SIG-M5 (cell line): ENCODE measurements at places on chromosomes 11 and 22.

GRCh38 chr11:95415837-95416304 is 184.9 kb upstream of the SESN3 start:
- DNase-seq: no peak

DNA sequence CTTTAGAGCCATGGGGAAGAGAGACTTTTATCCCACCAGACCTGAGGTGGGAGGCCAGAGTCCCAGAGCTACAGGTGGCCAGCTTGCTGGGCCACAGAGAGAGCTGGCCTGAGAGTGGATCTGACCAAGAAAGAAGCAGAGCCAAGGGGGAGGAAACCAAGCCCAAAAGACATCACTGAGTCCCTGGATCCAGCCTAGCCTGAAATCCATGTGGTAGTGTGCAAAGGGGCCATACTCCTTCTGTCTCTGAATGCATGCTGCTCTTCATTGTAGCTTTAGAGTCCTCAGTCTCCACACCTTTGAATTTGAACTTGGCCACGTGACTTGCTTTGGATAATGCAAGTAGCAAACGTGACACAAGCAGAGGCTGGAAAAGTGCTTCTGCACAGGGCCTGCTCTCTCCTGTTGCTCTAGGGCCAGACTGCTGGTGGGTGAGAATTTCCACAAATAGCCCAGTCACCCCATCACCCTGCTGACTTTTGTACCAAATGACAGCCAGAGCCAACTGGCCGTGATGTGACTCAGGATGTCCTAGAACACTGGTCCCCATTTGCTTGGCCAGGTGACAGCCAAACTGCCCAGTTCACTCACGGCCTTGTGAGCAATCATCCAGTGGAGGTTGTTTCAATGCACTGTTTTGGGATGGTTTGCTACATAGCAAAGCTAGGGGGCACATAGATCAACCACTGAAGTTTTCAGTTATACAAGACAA is 93.6 kb downstream of the DHCR7 start:
- no peak for DNase-seq

- peak; percentile 74 for DNase-seq
These were observed 34.7 kb downstream of the RNF169 start for GRCh38 chr11:74783241-74783871.

GRCh38 chr11:15783619-15784018 is 572.7 kb downstream of the SOX6 start:
- no peak for DNase-seq

DNA sequence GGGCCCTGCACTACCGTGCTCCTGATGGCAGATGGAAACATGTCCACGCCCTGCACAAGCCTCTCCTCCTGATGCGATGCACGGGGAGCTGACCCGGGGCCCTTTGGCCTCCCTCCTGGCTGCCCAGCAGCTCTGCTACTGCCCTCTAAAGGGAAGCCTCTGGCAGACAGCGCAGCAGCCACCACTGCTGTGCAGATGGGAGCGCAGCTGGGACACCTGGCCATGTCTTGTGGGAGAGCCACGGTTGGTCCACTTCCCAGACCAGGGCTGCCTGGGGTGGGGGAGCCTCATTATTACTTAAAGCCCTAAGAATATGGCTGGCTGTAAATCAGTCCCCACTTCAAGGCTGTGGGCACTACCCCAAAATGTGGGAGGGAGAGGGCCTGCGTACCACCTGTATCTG is 38.3 kb downstream of the TBX1 start:
- no peak for DNase-seq

GRCh38 chr11:1928891-1929541 is 9.5 kb downstream of the TNNT3 start:
- no peak for DNase-seq

DNA sequence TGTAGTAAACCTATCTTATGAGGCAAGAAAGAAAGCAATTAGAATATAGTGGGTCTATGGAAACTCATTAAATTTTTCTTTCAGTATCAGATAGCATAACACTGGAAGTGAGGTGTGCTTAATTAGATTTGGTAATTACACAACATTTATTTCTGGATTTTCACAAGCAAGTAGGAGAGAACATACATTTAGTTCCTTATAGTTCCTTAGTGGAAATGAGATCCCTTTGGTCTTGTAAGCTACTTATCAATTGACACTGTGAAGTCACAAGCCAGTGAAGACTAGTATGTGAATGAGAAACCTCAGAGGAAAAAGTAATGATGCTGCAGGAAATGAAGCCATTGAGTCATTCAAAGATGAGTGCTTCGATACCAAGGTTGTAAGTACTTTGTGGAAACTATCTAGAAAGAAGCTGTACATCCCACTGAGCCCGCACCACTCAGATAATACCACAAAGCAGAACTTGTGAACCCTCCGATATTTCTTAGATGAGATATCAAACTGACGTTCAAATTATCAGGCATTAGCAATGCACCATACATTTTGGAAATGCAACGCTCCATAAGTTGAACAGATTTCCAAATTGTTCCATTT is 53.5 kb downstream of the ENTHD1 start:
- no peak for DNase-seq

DNA sequence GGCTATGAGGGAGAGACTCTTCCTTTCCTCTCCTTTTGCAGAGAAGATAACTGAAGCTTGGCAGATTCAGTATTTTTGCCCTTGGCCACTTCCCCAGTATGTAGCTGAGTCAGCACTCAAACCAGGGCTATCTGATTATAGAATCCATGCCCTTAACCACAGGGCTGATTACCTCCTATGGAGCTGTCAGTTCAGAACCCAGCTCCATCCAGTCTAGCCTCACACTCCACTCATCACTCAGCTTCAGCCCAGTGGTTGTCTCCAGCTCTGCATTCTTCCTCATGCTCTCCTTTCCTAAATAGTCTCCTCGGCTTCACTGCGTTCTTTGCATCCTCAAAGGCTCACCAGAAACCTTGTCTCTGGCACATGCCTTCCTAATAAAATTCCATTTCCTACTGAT is 151.6 kb upstream of the BLID start:
- no peak for DNase-seq

DNA sequence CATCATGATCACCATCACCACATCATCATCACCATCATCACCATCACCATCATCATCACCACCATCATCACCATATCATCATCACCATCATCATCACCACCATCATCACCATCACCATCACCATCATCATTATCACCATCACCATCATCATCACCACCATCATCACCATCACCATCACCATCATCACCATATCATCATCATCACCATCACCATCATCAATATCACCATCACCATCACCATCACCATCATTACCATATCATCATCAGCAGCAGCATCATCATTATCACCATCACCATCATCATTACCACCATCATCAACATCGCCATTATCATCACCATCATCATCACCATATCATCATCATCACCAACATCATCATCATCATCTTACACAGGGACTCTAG is 351.1 kb downstream of the MIAT start:
- no peak for DNase-seq

DNA sequence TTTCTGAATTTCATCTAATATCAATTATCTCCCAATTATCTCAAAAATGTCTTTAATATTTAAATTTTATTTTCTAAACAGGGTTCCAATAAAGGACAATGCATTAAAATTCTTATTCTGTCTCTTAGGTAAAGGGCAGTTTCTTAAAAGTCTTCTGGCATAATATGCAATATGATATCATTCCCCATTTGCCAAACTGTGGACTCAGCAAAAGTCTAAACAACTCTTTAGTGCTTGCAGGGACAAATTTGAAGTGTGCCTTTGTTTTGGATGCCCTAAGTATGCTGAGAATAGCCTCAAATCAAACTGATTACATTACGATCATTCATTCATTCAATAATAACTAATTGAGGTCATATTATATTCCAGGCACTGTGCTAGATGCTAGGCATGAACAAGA is 281.0 kb upstream of the KIRREL3 start:
- no peak for DNase-seq

DNA sequence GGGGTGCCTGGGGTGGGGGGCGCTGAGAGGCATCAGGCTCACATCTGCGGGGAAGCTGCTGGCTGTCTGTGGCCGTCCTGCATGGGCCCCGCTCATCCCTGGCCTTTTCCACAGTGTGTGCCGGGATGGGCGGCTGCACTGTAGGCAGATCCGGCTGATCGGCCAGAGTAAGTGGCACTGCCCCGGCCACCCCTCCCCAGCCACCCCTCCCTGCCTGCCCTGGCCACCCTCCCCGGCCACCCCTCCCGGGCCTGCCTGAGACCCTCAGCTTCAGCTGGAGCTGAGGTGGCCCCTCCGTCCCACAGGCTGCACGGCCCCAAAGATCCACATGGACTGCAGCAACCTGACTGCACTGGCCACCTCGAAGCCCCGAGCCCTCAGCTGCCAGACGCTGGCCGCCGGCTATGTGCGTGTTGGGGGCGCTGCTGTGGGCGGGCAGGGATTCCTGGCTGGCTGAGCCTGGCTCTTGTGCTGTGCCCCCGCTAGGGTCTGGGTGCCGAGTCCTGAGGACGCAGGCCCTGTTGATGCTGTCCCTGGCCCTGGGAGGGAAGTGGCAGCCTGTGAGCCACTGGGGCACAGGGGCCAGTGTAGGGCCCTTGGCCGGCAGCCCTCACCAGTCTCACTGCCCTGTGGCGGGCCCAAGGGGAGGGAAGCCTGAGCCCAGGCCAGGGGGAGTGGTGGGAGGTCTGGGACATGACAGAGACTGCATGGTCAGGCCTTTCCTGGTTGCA is 10.9 kb downstream of the MUC2 start:
- no peak for DNase-seq

GRCh38 chr11:57340039-57340615 is 2.0 kb downstream of the P2RX3 start:
- no peak for DNase-seq

DNA sequence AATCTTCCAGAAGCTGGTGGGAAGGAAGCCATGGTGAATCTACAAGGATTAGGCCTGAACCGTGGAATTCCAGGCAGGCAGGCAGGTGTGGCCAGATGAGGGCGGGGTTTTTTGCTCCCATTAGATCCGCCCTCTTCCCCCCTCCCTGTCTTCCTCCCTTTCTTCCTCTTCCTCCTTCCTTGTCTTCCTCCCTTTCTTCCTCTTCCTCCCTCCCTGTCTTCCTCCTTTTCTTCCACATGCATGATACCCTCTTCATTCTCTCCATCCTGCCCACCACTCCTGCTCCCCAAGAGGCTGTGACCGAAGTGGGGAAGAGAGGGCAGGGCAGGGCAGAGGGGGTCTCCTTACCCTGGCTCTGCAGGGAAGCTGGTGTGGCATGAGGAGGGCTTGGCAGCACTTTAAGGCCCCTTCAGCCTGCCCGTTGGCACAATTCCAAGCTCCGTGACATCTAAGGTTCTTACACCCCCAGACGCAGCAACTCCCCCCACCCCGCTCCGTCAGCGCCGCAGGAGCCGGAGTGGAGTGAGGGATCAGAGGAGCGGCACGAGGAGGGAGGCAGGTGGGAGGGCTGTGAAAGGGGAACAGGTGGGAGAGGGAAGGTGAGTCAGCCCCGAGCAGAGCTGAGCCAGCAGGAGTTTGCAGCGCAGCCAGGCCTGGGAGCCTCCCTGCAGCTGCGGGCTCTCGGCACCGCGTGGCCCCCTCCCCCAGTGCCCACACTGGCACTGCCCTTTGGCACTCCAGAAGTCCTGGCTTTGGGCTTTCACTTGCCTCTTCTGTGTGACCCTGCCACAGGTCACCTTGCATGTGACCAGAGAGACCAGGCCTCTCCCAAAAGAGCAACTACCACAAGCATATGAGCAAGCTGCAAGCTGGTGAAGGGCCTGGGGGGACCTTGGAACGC is 32.1 kb downstream of the KCNJ4 start:
- DNase-seq: no peak

- no peak for DNase-seq
These were observed 15.3 kb upstream of the SYTL2 start for GRCh38 chr11:85826116-85826855.

GRCh38 chr11:120425527-120425926 is 86.0 kb upstream of the GRIK4 start:
- no peak for DNase-seq

DNA sequence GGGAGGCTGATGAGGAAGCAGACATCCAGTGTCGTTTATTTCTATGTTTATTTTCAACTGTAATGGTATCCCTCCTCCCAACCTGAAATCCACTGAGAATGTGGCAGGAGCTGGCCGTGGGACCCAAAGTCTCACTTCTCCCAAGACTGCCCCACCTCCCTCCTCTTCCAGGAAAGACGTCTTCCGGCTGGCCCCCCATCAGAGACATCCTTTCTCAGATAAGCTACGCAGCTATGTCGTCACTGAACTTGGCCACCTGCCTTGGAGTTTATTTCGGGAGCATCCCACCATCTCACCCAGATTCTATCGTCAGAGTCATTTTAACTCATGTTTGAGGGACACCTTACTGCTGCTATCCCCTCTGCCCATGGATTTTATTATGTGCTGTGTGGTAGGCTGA is 13.9 kb downstream of the TMEM184B start:
- no peak for DNase-seq

- no peak for DNase-seq
These were observed 16.3 kb downstream of the LTO1 start for GRCh38 chr11:69658626-69659450.

GRCh38 chr11:19845626-19846025 is 133.0 kb downstream of the NAV2 start:
- DNase-seq: no peak

DNA sequence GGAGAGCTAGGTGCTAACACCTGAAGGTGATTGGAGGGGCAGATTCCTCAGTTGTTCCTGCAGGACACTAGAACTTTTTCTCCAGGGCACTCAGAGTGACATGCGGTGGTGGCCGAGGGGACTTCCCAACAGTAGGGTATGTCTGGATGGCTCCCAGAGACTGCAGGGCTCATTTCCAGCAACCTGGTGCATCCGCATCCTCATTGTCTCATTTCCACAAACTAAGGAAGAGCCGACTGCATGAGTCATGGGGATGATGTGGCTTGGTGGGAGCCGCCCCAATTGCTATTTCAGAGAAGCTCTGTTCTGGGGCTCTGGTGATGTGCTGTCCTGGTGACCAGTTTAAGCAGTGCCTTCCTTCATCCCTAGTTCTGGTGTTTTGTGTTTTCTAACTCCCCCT is 2.8 kb upstream of the ROBO4 start:
- no peak for DNase-seq

- DNase-seq: no peak
These were observed 80.8 kb downstream of the SHANK2 start for GRCh38 chr11:71171576-71171975.

DNA sequence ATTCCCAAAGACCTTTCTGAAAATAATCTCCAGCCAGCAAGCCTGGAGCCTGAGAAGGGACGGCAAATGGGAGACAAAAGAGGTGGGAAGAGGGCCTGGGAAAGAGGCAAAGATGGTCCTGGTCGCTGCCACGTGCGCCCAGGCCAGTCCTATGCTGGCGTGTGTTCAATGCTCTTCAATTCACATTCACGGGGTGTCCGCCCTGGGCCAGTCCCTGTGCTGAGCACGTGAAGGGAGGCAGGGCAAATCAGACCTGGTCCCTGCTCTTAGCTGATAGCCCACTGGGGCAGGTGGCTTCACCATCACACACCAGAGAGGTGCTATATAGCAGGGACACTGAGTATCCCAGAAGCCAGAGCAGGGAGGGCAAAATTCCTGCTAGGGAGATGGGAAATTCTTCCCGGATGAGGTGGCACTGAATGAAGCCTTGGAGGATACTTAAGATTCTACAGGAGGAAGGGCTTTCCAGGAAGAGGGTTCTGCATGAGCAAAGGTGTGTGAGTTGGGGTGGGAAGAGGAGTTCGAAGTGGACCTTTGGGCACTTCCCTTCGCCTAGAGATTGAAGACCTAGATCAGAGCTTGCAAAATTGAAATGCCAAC is 148.2 kb downstream of the CHST1 start:
- no peak for DNase-seq
